ENCODE measurements at places on chromosomes 3 and 15. TPM values are rescaled to one million over a fixed set of nuclear protein-coding genes. Genes with fewer than 3 reads are reported as not detected.

The JAGN1 gene
- total RNA-seq: 23.5 TPM

The GNB4 gene
- total RNA-seq: 91.0 TPM

The KBTBD8 gene
- total RNA-seq: 3.1 TPM

The ADAMTS7 gene
- total RNA-seq: 18.8 TPM

The SLC2A2 gene
- not detected for total RNA-seq

The PTH1R gene
- 0.20 TPM for total RNA-seq

The PXYLP1 gene
- 5.8 TPM for total RNA-seq

The TGM5 gene
- 0.26 TPM for total RNA-seq

Measured in smooth muscle cell of the pulmonary artery (primary cell).